Cardiac fibroblast (primary cell): ENCODE measurements at places on chromosomes 2 and 18.

DNA sequence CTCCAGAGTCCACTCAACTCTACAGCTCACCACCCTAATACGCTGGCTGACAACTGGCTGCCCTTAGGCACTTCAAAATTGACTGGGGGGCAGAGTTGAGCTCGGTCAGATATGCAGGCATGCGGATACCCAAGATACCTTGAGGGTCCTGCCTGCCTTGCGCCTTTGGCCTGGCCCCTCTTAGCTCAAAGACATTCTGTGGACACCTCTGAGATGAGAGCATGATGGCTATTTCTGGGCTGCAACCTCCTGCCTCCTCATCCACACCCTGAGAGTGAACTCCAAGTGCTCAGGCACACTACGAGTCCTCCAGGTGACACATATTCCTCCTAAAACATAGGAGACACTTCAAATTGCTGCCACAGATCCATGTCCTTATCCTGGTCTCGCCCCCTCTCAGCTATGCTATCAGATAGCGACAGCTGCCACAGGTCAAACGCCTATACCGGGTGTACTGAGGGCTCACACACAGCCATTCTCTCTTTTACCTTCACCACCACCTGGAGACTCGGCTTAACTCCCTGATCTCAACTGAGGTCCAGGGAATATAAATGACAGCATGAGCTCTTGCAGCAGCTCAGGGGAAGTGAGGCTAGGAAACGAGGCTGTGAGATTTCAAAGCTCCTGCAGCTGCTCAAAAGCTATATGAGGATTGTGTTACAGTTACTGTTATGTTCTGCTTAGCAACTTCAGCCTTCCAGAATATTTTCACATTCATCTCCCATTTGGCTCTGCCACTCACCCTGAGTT is 60.5 kb upstream of the TEX51 start:
- DNase-seq = no peak

DNA sequence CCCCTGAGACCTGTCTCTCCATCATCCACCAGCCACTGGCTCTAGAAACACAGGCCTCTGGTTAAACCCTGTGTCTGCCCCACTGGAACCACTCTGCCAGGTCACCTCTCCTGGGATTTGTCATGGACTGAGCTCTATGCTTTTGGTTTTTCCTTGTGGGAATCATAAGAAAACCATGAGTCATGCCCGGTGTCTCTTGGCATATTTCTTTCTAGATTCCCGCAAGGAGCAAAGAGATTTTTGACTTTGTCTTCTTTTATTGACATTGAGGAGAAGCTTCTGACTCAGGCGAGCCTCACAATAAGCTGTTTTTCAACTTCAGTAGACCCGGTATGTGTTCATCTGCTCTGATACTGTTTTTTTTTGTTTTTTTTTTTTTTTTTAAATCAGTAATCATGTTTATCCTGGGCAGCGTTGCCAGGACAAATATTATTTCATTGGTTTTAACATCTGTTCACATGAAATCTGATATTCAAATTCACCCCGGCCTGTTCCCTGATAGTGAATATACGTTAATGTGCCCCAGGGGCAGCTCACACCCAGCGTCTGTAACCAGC is 207.1 kb downstream of the ACKR3 start:
- peak; percentile 77 for DNase-seq

DNA sequence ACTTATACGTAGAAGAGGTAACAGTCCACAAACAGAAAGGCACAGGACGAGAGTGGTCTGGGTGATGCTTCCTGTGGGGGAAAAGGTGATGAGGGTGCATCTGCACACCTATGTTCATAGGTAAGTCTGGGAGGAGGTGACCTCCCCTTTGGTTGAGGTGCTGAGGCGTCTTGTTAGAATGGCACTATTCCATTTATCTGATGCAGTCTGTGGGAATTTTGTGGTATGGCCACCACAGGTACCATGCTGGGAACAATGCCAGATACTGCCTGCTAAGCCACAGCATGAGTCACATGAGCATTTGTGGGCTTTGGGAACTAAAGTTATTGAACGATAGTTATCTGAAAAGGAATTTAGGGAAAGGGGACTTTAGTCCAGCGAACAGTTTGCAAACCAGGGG is 27.9 kb downstream of the IL37 start:
- DNase-seq = peak; percentile 24

DNA sequence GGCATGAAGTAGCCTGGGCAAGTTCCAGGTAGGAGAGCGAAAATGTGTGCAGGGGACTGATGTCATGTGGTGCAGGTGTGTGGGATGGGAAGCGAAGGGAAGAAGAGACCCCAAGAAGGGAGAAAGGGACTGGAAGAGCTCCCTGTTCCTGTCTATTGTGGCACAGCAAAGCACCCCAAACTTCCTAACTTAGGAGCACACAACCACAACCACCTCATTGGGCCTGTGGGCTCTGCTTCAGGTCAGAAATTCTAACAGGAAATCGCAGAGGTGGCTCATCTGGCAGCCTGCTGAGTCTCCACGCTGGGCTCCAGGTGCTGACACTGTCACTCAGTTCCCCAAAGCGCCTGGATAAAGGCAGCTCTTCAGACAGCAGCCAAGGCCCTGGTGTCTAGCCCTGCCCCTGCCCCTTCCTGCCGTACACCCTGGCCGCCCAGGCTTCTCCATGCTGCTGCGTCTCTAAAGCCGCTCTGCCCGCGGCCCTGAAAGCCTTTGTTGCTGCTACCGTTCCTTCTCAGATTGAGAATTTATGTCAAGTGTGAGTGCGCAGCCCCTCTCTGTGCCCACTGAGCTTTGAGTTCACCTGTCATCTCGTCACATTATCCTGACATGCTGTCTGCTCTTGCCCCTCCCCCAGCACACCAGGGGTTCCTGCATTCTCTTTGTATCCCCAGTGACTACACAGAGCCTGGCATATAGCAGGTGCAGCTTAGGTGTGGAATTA is 140.2 kb upstream of the BCL2L11 start:
- no peak for DNase-seq

- peak; percentile 16 for DNase-seq
These were observed 5.6 kb downstream of the QPCT start for GRCh38 chr2:37350034-37350433.

- DNase-seq = no peak
These were observed 114.0 kb downstream of the FAM210A start for GRCh38 chr18:13612196-13612997.

- no peak for DNase-seq
These were observed 136.2 kb downstream of the LCLAT1 start for GRCh38 chr2:30583204-30583749.

- no peak for DNase-seq
These were observed 2.4 kb upstream of the ZEB2 start for GRCh38 chr2:144522176-144522896.

DNA sequence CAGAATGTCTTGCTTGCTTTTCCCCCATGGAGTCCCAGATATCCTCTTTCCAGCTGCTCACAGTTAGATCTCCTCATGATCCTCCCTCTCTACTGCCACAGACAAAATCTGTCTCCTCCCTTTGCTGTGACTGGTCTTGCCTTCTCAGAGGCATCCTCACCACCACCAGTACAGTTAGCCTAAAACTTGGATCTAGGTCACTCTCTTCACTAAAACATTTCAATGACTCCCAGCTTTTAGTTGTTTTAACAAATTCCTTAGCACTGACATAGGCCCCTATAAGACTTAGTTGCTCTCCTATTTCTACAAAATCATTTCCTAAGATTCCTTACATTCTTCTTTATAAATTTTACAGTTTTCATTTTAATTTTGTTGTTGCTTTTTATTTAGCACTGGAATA is 734.2 kb upstream of the CHAC2 start:
- DNase-seq = peak; percentile 6
